ENCODE measurements at places on chromosomes 4 and X.

DNA sequence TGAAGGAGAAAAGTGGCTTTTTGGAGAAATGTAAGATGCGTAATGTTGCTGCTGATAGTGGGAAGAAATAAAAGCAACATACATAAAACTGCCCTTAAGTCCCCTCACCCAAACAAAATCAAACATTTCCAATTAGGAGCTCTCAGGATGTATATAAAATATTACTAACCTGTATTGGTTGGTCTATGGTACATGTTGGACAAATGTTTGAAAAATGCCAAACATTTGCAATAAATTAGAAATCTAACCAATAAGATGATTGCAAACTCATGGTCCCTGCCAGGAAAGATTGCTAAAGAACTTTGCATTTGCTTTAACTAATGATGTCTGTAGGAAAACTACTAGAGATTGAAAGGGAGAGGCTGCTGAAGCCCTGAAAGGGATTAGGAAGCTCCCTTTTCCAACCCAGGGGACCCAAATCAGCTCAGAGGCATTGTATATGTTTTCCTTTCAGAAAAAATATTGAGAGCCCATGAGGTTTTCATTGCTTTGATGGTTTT lies 1.8 kb downstream of the SFRP2 start:
- no peak for DNase-seq

DNA sequence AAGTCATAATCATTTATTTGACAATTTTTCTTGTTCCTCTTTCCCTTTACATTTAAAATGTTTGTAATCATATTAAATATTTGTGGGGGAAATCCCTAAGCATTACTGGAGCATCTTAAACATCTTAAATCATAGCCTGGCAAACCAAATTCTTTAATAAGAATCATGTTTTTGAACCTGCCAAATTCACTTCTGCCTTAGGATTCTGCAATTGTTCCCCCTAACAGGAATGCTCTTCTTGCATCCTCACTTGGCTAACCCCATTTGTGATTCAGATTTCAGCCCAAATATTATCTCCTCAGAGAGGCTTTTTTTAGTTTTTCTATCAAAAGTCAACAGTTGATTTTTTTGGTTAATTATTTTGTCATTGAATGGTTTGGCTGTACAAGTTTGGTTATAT lies 241.1 kb downstream of the MAPK10 start:
- no peak for DNase-seq

DNA sequence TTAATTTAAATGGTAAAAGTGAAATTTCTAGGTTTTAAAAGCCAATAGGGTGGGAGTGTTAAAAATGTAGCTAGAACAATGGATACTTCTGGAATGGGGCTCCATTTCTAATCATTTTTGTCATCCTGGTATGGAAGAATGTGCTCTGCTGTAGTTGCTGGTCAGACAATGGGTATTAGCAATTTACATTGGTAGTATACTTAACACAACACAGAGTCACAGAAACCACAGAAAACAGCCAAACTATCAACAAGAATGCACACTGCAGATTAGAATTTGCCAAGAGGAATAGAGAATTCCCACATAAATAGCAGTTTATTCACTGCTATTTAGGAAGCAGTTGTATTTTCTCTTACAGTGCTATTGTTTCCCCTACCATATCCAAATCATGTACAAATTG lies 319.6 kb downstream of the PPP3CA start:
- DNase-seq, result no peak

DNA sequence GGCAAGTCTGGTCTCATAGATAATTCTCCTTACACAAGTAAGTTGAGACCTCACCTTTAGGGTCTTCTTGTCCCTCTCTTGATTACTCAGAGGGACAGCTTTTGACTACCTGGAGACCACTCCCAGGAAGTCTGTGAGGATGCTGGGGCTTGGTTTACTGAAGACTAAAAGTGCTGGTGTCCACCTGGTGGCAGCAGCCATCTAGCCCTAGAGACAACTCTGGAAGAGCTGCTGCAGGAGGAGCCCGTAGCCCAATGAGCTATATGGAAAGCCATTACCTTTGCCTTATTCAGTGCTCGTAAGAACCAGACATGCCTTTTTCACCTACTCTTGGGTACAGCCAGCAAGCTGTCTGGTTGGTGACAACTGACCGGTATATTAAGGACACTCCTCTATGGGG lies 7.3 kb downstream of the FGFBP2 start:
- no peak for DNase-seq

- DNase-seq, result no peak
Observed at GRCh38 chr4:24472514-24473308, 111.6 kb downstream of the DHX15 start.

- DNase-seq, result no peak
Observed at GRCh38 chrX:17494216-17494615, 119.2 kb downstream of the NHS start.

- DNase-seq, result no peak
Observed at GRCh38 chr4:41913509-41913908, 21.7 kb upstream of the TMEM33 start.

- no peak for DNase-seq
Observed at GRCh38 chr4:60897415-60897814, 302.7 kb upstream of the ADGRL3 start.

DNA sequence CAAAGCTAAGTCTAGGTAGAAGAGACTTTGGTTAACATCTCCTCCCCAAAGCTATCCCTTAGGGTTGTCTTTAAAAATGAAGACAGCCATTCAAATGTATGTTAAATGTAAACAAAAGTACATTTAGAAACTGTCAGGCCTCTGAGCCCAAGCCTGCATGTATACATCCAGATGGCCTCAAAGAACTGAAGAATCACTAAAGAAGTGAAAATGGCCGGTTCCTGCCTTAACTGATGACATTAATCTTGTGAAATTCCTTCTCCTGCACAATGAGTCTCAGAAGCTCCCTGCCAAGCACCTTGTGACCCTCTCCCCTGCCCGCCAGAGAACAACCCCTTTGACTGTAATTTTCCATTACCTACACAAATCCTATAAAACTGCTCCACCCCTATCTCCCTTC lies 377.9 kb downstream of the FAM133A start:
- DNase-seq, result no peak

DNA sequence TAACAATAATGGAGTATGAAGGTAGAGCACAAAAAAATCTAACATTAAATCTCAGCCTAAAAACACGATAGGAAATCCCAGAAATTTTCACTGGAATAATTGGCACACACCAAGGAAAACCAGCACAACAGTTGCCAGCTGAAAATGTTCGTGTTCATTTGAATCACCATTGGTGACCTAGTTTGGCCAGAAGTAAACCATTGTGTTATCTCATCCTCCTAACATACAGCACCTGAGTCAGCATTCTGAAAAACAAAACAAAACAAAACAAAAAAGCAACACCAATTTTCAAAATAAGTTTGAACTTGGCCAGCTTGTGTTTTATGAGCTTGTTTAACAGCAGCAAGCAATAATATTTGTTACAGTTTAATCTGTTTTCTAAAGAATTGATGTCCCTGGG lies 41.1 kb downstream of the UCHL1 start:
- DNase-seq, result no peak

DNA sequence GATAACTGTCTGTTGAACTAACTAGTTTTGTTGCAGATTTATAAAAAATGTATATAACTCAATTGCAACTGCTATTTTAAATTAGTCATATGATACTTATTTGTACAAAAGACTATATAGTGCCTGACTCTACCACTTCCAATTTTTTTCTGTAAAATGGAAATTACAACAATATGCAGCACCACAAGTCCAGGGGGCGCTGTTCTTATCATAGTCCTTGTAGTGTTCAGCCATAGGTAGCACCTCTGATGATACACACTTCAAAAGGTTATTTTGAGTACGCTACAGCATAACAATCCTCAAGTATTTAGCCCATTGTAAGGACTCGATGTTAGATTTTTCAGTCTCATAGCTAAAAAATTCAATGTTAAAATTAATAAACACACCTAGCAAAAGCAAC lies 174.9 kb downstream of the CORIN start:
- no peak for DNase-seq

GRCh38 chrX:55340896-55341433 lies 76.2 kb upstream of the PAGE3 start:
- DNase-seq, result no peak

DNA sequence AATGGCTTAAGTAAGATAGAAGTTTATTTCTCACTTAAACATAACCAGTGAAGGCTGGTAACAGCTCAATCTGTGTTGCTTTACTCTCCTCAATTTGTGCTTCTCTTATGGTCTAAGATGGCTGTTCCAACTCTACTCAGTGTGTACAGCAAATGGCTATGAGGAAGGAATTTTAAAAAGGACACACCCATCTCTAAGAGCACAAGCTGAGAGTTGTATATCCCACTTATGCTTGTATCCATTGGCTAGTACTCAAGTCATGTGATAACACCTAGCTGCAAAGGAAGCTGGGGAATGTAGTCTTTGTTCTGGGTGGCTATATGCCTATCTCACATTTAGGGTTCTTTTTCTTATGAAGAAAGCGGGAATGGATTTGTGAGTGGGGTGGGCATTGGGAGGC lies 63.3 kb downstream of the GPAT3 start:
- no peak for DNase-seq

- no peak for DNase-seq
Observed at GRCh38 chr4:166044871-166045270, 171.8 kb downstream of the TLL1 start.

DNA sequence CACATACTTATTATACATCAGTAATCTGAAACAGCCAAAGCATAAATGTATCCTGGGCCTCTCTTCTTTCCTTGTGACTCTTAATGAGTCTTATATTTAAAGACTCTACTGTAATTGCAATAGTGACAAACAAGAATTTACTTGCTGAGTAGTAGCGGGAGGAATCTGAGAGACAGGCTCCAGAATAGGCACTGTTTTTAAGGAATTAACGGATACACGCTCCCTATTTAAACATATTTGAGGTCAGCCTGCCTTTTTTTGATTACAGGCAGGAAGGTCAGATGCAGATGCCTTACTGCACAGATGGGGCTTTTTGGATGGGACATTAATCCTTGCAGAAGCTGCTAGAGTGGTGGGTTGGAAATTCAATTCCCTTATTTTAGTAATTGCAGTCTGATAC lies 196.3 kb upstream of the ANXA3 start:
- no peak for DNase-seq
